ENCODE measurements at places on chromosomes 1 and 21.

GRCh38 chr1:162213281-162213912, 143.9 kb downstream of the NOS1AP start:
- DNase-seq, result peak; percentile 21

GRCh38 chr1:239337799-239338430, 48.5 kb upstream of the CHRM3 start:
- no peak for DNase-seq

- DNase-seq, result no peak
These were observed 27.5 kb upstream of the TMEM52 start for GRCh38 chr1:1946540-1946939.

DNA sequence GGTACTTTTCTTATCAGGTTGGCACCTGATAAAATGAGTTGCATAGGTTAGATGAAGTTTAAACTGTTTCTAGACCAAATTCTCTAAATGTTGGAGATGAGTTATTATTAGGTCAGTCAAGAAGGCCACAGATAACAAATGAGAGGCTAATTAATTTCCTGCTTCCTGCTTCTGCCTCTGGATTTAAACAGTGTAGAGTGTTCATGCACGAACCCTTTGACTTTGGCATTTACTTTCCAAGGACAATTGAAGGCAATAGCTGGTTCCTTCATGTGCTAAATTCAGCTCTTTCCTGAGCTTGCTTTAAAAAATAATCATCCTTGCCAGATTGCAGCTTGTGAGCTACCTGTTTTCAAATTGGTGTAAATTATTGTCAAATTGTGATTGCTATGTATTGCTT, 80.6 kb downstream of the RASAL2 start:
- peak; percentile 39 for DNase-seq

DNA sequence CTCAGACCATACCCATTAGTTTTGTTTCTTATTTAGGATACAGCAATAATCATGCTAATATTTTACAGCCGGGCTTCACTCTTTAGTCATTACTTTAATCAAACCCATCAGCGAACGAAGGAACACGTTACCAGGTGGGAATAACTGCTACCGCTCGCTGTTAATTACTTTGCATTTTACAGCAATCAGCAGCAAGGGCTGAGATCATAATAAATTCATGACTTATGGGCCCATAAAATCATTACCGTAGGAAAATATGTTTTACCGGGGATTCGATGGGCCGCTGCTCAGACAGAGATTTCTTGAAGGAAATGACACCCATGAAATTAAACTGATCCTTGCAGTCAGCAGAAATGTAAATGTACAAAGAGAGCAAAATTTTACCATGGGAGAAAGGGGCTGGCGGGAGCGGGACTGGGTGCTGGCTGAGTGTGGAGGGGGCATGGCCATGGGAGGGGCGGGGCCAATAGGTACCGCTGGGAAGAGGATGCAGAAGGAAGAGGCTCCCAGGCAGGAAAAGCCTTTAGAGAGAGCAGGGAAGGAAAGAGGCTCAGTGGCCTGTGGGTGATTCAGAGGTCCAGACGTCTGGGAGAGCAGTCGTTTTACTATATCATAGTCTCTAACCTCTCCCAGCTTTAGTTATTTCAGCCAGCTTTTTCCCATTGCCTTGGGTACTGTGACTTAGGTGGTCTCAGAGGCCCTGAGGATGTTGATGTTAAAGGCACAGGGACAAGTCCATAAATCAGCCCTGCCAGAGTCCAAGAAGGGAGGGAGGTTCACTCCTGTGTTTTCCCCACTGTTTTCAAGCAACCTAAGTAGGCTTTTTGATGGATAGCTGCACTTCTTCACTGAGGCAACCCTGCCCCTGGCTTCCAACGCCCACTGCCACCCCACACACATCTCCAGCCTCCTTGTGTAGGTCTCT, 258.9 kb downstream of the SEC16B start:
- DNase-seq, result no peak

GRCh38 chr1:216379441-216379840, 43.8 kb downstream of the USH2A start:
- DNase-seq, result no peak

- no peak for DNase-seq
These were observed 10.6 kb upstream of the SYT14 start for GRCh38 chr1:209927466-209927865.

- DNase-seq, result no peak
These were observed 23.5 kb downstream of the TMEM51 start for GRCh38 chr1:15176898-15177665.

DNA sequence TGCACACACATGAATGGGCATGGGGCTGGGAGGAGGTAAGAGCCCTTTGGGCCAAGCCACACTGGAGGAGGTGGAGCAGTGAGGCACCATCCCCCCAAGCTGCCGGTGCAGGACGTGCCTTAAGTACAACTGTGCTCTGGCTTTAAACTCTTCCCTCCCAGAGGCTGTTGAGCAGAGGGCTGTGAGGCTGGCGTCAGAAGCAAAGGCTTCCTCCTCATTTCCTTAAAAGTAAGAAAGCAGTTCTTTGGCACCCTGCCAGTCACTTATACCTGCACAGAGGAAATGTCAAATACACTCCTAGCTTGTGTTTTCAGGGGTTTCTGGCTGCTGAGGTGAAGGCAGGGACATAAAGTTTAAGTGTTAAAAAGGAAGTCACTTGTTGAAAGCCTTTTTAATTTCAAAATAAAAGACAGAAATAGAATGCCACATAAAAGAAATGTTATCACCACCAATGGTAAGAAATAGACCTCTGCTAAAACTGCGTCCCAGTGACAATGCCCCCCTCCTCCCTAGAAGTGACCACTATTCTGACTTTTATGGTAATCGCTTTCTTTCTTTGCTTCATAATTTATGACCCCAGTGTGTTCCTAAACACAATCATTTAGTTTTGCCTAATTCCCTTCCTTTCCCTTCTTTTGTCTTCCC, 33.0 kb downstream of the LAMC2 start:
- peak; percentile 73 for DNase-seq

- no peak for DNase-seq
These were observed 55.1 kb downstream of the ZBTB18 start for GRCh38 chr1:244106176-244106575.

GRCh38 chr1:156823210-156823790, 6.7 kb upstream of the SH2D2A start:
- no peak for DNase-seq

DNA sequence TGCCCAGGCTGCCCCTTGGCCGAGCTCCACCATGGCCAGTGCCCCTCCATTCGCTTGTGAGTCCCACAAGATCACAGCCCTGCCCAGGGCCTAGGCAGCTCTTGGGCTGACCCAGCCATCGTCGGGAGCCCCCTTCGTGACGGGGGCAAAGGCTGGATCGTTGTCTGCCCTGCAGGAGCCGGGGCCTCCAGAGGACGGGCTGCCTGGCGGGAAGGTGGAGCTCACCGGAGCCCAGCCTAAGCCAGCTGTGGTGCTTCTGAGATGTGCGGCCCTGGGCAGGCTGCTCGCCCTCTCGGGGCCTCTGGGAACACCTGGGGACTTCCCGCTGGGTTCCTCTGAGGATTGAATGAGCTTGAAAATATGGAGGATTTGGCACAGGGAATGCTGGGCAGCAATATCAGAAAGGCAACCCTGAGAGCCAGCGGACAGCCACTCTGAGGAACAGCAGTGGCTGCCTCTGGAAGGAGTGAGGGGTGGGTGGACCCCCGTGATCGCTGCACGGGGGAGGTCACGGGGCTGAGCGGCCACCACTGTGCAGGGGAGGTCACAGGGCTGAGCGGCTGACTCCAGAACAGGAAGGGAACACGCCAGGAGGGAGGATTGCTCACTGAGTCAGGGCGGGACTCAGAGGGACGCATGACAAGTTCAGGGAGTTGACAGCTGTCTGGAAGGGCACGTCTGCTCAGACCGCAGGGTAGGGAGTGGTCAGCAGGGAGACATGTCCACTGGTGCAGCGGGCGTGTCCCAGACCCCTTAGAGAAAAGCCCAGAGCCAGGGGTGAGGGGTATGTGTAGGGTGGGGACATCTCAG, 19.3 kb downstream of the TP73 start:
- no peak for DNase-seq

GRCh38 chr21:46471514-46471913, 12.8 kb downstream of the DIP2A start:
- no peak for DNase-seq

DNA sequence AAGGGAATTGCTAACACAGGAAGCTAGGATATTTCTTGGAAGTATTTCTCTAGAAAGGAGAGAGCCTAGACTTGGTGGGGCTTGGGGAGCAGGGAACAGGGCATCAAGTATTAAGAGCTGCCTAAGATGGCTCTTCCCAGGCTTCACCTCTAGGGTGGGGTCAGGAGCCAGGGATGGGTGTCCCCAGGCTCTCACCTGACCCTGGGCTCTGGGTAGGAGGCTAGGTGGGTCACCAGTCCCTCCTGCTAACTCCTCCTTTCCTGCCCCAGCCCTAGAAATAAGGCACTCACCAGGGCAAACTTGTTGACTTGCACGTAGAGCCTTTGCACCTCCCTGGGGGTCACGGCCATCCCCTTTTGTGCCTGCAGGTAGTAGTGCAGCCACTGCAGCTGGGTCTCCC, 15.0 kb downstream of the ETNK2 start:
- no peak for DNase-seq

- DNase-seq, result no peak
These were observed 127.6 kb upstream of the IVNS1ABP start for GRCh38 chr1:185444676-185445075.

DNA sequence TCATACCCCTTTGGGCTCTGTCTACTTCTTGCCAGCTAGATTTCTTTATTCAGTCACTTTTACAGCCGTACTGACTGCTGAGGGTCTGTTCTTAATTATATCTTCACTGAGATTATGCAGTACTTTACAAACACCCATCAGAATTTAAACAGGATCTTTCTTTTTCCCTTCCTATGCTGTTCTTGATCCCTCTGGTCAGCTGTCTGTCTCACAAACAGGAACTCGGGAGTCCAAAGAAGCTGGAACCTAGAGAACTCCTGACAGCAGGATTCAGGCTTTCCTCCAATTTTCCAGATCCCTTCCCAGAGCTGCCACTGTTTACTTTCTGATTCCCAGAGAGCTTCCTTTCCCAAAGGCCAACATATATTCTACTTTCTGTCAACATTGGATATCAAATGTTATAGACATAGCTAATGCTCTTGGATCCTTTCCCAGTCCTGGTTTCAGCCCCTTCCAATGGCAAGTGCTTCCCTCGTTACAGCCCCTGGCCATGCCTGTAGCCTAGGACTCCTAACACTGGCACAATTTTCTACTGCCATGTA, 59.5 kb downstream of the ATP2B4 start:
- DNase-seq, result peak; percentile 72

GRCh38 chr21:36122977-36123376, 11.9 kb upstream of the CBR3 start:
- DNase-seq, result peak; percentile 37

Data from dermis blood vessel endothelial cell (primary cell).